Pericardium fibroblast (primary cell): ENCODE measurements at places on chromosomes 3 and 15. TPM values are rescaled to one million over a fixed set of nuclear protein-coding genes. Genes with fewer than 3 reads are reported as not detected.

The GOLGA8S gene
- 0.23 TPM in 1 of 2 replicates, not detected in the other for total RNA-seq

The CADPS gene
- under 0.01 TPM in 1 of 2 replicates, not detected in the other for total RNA-seq

The CIAO2A gene
- 40.9 and 43.6 TPM in 2 replicates for total RNA-seq

The CCRL2 gene
- total RNA-seq: not detected in 2 replicates

The CYP8B1 gene
- not detected in 2 replicates for total RNA-seq

The FGF7 gene
- 23.6 and 42.9 TPM in 2 replicates for total RNA-seq

The RHOV gene
- total RNA-seq: not detected in 2 replicates

The NR2F2 gene
- 29.3 and 39.2 TPM in 2 replicates for total RNA-seq

The ARL14 gene
- total RNA-seq: not detected in 2 replicates

The SNURF gene
- 0.26 and 1.5 TPM in 2 replicates for total RNA-seq

The TRIP4 gene
- total RNA-seq: 5.5 and 7.7 TPM in 2 replicates

The CKMT1B gene
- total RNA-seq: not detected in 2 replicates

The TAGLN3 gene
- total RNA-seq: 0.34 TPM in 1 of 2 replicates, not detected in the other

The ACKR4 gene
- 0.23 TPM in 1 of 2 replicates, not detected in the other for total RNA-seq

The AADACL2 gene
- not detected in 2 replicates for total RNA-seq

The FRMD5 gene
- 0.23 and 2.1 TPM in 2 replicates for total RNA-seq

The OR5H6 gene
- total RNA-seq: not detected in 2 replicates

The CCDC50 gene
- 48.2 and 86.2 TPM in 2 replicates for total RNA-seq

The PPM1L gene
- total RNA-seq: 0.93 and 1.4 TPM in 2 replicates

The SNAPC5 gene
- 8.3 and 9.2 TPM in 2 replicates for total RNA-seq

The TTBK2 gene
- total RNA-seq: 3.0 and 5.8 TPM in 2 replicates

The PEAK1 gene
- total RNA-seq: 44.0 and 55.2 TPM in 2 replicates

The WDR53 gene
- 7.2 and 9.5 TPM in 2 replicates for total RNA-seq

The GP9 gene
- total RNA-seq: not detected in 2 replicates

The KLHL6 gene
- not detected in 2 replicates for total RNA-seq

The MANF gene
- 80.3 and 96.4 TPM in 2 replicates for total RNA-seq

The FHIT gene
- 1.5 and 6.2 TPM in 2 replicates for total RNA-seq

The ANKUB1 gene
- total RNA-seq: not detected in 2 replicates

The MESP2 gene
- total RNA-seq: 0.23 and 0.68 TPM in 2 replicates

The MUC4 gene
- total RNA-seq: not detected in 2 replicates

The ACSBG1 gene
- 0.12 TPM in 1 of 2 replicates, not detected in the other for total RNA-seq

The PLA2G4E gene
- not detected in 2 replicates for total RNA-seq

The TNFSF10 gene
- total RNA-seq: not detected in 2 replicates
